ENCODE measurements at places on chromosomes 11 and 22.

DNA sequence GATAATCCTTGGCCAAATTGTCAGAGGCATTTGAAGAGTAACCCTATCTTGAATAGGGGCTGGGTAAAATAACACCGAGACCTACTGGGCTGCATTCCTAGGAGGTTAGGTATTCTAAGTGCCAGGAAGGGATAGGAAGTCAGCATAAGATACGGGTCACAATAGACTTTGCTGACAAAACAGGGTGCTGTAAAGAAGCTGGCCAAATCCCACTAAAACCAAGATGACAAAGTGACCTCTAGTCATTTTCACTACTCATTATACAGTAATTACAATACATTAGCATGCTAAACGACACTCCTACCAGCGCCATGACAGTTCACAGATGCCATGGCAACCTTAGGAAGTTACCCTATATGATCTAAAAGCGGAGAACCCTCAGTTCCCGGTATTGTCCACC lies 964 bp upstream of the REXO2 start:
- no peak for DNase-seq

DNA sequence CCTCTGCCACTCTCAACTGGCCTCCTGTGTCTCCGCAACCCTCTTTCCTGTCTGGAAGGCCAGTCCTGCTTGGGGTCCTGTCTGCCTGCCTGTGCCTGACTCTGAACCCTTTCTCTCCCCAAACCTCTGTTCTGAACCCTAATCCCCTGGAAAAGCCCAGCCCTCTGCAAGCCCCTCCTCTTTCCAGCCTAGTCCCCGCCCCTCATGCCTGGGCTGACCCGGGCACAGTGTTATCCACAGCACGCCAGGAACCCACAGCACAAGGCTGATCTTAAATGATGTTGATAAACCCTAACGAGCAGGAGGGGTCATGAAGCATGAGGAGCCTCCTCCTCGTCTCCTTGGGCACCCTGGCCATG lies at the start of gene IFITM10:
Gene IFITM10, minus strand, starts transcription at position 115 of the 359 bp plus-strand sequence. CDS start 153 bp downstream, outside the sequence.
- no peak for DNase-seq

GRCh38 chr22:42635531-42635930 lies 4.9 kb downstream of the ATP5MGL start:
- DNase-seq = no peak

- no peak for DNase-seq
These were observed 19.8 kb upstream of the OOSP1 start for GRCh38 chr11:59918480-59918879.

GRCh38 chr11:3867209-3868091 lies 12.0 kb downstream of the STIM1 start:
- no peak for DNase-seq

DNA sequence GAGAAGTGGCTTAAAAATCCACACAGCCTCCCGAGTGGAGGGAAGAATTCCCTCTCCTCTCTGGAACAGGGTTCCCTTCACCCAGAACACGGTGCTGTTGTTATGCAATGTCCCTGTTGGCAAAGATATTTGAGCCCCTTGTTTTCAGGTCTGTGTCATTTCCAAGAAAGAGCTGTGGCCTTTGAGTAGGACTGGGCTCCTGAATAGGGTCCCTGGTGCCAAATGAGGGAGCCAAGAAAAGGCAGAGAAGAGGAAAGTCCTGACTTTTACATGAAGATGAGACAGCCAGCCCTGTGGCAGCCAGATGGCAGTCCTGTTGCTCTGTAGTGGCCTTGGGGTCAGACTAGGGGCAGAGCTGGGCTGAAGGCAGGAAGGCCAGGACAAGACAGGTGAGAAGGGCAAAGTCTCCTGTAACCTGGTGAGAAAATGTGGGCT lies 51.2 kb upstream of the ELF5 start:
- DNase-seq = no peak
